ENCODE measurements at places on chromosomes 3 and 15. TPM values are rescaled to one million over a fixed set of nuclear protein-coding genes. Genes with fewer than 3 reads are reported as not detected.

DNA sequence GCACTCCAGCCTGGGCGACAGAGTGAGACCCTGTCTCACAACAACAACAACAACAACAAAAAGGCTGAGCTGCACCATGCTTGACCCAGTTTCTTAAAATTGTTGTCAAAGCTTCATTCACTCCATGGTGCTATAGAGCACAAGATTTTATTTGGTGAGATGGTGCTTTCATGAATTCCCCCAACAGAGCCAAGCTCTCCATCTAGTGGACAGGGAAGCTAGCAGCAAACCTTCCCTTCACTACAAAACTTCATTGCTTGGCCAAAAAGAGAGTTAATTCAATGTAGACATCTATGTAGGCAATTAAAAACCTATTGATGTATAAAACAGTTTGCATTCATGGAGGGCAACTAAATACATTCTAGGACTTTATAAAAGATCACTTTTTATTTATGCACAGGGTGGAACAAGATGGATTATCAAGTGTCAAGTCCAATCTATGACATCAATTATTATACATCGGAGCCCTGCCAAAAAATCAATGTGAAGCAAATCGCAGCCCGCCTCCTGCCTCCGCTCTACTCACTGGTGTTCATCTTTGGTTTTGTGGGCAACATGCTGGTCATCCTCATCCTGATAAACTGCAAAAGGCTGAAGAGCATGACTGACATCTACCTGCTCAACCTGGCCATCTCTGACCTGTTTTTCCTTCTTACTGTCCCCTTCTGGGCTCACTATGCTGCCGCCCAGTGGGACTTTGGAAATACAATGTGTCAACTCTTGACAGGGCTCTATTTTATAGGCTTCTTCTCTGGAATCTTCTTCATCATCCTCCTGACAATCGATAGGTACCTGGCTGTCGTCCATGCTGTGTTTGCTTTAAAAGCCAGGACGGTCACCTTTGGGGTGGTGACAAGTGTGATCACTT, 2.0 kb downstream of the CCR5 start:
- no peak for DNase-seq
- peaks cover 68% of the 10 kb centered on the region for H3K27me3 ChIP-seq
- H3K27ac ChIP-seq, result no peak overlapping the region
- no peak overlapping the region for H3K4me3 ChIP-seq
- no peaks in the 10 kb centered on the region for H3K4me1 ChIP-seq

- H3K4me1 ChIP-seq, result no peaks in the 10 kb centered on the region
- no peak overlapping the region for H3K27ac ChIP-seq
- no peaks in the 10 kb centered on the region for H3K36me3 ChIP-seq
- no peaks in the 10 kb centered on the region for H3K27me3 ChIP-seq
- DNase-seq, result no peak
Observed at GRCh38 chr3:102619361-102619760, 184.5 kb downstream of the ZPLD1 start.

PHLDB2 gene
- 171 TPM for total RNA-seq

CHAC1 gene
- 70.8 TPM for total RNA-seq
